ENCODE measurements at places on chromosomes 2 and 18. TPM values are rescaled to one million over a fixed set of nuclear protein-coding genes. Genes with fewer than 3 reads are reported as not detected.

ANKRD29 gene
- total RNA-seq: 15.0 TPM

ADRA2B gene
- total RNA-seq: not detected

NBAS gene
- 78.2 TPM for total RNA-seq

MSGN1 gene
- not detected for total RNA-seq

ZNF521 gene
- total RNA-seq: not detected

RBKS gene
- 0.90 TPM for total RNA-seq

DNER gene
- total RNA-seq: 1.8 TPM

SCG2 gene
- total RNA-seq: 0.13 TPM

CCDC150 gene
- 3.3 TPM for total RNA-seq

RNF152 gene
- 31.9 TPM for total RNA-seq

SLC11A1 gene
- 0.51 TPM for total RNA-seq

UGT1A10 gene
- not detected for total RNA-seq

AQP4 gene
- total RNA-seq: not detected

CFAP53 gene
- 0.26 TPM for total RNA-seq

ALK gene
- total RNA-seq: not detected

LRP2 gene
- not detected for total RNA-seq

RTKN gene
- total RNA-seq: 22.1 TPM

ANKRD30B gene
- not detected for total RNA-seq

PROKR1 gene
- not detected for total RNA-seq

EGR4 gene
- total RNA-seq: not detected

RALBP1 gene
- 76.4 TPM for total RNA-seq

MZT2A gene
- total RNA-seq: 207 TPM

COLEC12 gene
- under 0.01 TPM for total RNA-seq

ITGB6 gene
- 21.1 TPM for total RNA-seq

STPG4 gene
- under 0.01 TPM for total RNA-seq

KCNG2 gene
- total RNA-seq: not detected

SLC19A3 gene
- not detected for total RNA-seq

CREB1 gene
- 36.9 TPM for total RNA-seq

GREB1 gene
- under 0.01 TPM for total RNA-seq

All from bronchial epithelial cell (primary cell).